ENCODE measurements at places on chromosomes 16 and 17.
A peak's percentile ranks its signal among the peaks of the same experiment; 100 is the strongest.

GRCh38 chr16:26614237-26614841 is 452.4 kb upstream of the C16orf82 start:
- no peak for DNase-seq

DNA sequence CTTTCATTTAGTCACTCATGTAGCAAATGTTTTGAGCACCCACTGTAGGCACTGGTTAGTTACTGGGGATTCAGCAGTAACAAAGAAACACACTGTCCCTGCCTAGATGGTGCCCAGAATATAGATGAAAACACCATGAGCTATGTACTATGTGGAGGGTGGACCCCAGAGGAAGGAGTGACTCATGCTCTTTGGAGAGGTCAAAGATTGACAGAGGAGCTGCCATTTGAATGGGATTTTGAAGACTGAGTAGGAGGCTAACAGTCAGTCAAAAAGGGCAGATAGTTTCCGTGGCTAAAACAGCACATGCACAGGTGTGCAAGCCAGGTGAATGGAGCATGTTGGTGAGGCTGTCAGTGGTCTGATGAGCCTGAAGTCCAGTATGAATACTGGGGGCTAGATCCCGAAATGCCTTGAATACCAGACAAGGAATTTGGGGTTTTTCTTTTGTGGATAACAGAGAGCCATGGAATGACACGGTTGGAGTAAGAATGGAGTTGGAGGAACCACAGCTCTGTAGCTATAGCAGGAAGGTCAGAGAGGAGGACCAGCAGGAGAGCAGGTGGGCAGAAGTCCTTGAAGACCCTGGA is 6.1 kb downstream of the IL21R start:
- no peak for DNase-seq

- DNase-seq = no peak
Observed at GRCh38 chr17:2302778-2303203, 794 bp downstream of the SMG6 start.

GRCh38 chr16:10265770-10266615 is 83.8 kb upstream of the GRIN2A start:
- DNase-seq = no peak

DNA sequence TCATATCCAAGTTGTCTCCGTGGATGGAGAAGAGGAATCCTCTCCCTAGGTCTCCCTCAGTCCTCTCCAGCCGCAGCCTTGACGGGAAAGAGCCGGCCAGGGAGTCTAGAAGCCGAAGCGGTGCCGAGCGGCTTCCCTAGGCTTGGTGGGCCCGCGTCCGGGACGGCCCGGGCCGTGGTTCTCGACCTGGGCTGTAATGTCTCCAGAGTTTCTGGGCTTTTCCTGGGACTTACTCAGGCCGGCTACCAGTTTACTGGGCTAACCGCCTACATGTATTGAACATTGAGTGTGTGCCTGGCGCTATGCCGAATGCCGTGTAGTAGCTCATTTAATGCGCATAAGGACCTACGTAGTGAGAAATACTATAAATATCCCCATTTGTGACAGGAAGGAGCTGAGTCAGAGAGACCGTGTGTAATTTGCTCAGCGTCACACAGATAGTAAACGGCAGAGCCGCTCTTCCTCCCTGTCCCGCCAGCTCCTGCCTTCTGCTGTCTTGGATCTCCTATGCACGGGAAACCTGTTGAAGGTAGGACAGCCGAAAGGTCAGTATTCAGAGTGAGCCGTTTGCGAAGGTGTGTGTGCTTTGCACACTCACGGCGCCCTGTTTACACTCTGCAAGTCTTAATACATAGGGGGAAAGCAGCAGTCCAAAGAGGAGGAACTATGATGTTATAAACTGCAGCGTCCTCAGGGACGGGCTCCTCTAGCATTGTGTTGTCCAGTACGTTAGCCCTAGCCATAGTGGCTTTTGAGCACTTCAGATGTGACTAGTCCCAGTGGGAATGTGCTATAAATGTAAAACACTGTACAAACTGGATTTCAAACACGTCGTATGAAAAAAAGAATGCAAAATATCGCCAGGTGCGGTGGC is 723 bp upstream of the SPAG5 start:
- DNase-seq = peak; percentile 68

- no peak for DNase-seq
Observed at GRCh38 chr17:44350733-44351226, 5.7 kb downstream of the GRN start.

- no peak for DNase-seq
Observed at GRCh38 chr16:73202161-73202729, 154.3 kb upstream of the ZFHX3 start.

- no peak for DNase-seq
Observed at GRCh38 chr17:62892061-62892675, 73.9 kb upstream of the TANC2 start.

DNA sequence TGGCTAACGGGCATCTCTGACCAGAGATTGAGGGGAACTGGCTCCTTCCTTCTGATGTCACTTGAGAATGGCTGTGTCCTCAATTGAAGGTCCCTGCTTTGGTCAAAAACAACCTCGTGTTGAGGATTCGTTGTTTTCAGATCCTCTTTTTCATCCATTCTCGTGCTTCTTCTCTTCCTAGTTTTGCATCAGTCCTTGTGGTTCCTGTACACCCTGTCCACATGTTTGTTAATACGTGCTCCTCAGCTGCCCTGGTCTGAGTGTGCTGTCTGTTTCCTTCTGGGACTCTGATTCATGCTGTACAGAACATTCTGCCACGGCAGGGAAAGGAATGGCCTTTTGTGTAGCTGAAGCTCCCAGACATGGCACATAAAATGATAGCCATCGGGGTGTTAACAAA is 863.2 kb upstream of the GOT2 start:
- no peak for DNase-seq

All from epithelial cell of prostate (primary cell).